ENCODE measurements at places on chromosomes 5 and 9.

DNA sequence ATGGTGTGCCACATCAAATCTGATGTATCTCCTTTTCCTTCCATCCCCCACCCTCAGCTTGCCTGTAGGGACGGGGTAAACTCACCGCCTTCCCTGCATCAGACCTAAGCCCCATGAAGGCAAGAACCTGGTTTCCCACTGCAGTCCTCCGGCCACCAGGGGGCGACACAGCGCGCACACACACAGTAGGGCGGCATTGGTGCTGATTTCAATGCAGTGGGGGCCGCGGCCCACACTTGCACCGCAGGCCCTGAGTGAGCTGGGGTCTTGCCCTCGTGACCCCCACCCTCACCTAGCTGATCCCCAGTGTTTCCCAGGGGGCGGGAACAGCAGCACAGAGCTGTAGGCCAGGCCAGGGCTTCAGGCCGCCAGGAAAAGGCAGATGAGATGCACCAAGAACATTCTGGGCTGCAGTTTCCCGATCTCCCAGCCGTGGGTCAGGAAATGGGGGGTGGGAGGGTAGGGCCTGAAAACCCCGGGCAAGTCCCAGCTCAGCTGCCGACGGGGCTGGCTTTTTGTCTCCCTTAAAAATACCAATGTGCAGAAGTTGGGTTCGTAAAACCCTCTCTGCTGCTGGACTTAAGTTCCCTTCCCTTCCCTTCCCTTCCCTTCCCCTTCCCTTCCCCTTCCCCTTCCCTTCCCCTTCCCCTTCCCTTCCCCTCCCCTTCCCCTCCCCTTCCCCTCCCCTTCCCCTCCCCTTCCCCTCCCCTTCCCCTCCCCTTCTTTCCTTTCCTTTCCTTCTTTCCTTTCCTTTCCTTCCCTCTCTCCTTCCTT lies 19.5 kb downstream of the FAM163B start:
- no peak overlapping the region for H3K27ac ChIP-seq
- no peak overlapping the region for H3K4me3 ChIP-seq
- H3K4me1 ChIP-seq, result no peaks in the 10 kb centered on the region

- H3K36me3 ChIP-seq, result no peaks in the 10 kb centered on the region
- no peak overlapping the region for H3K4me3 ChIP-seq
- no peaks in the 10 kb centered on the region for H3K4me1 ChIP-seq
These were observed 11.4 kb upstream of the LECT2 start for GRCh38 chr5:135966165-135966564.

- no peaks in the 10 kb centered on the region for H3K4me1 ChIP-seq
- no peak for DNase-seq
- no peak overlapping the region for H3K4me3 ChIP-seq
- no peak overlapping the region for H3K27ac ChIP-seq
- no peaks in the 10 kb centered on the region for H3K27me3 ChIP-seq
These were observed 50.6 kb downstream of the LNPEP start for GRCh38 chr5:96986450-96986849.

GRCh38 chr9:131769361-131769760 lies 29.5 kb upstream of the RAPGEF1 start:
- no peak overlapping the region for H3K27ac ChIP-seq
- H3K4me1 ChIP-seq, result no peaks in the 10 kb centered on the region
- H3K4me3 ChIP-seq, result no peak overlapping the region
- H3K36me3 ChIP-seq, result no peaks in the 10 kb centered on the region

GRCh38 chr5:149326611-149327010 lies 18.7 kb upstream of the GRPEL2 start:
- peaks cover 5% of the 10 kb centered on the region for H3K4me1 ChIP-seq
- no peak overlapping the region for H3K27ac ChIP-seq
- DNase-seq, result no peak

DNA sequence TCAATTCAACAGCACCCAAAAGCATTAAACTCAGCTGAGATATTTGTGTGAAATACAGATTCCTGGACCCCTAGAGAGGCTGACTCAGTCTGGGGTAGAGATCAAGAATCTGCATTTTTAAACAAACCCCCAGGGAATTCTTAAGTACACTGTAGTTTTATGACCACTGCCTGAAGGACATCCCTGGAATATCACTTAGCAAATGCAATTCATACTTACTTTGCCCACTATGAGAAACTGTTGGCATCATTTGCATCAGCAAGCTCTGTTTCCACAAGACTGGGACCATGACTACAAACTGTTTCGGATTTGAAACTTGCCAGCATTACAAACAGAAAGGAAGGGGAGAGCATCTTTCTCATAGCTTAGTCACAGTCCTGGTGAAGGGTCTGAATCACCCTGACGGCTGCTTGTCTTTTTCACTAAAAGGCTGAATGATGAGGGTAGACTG lies 63.7 kb downstream of the MLLT3 start:
- H3K36me3 ChIP-seq, result no peaks in the 10 kb centered on the region
- H3K4me1 ChIP-seq, result peaks cover 5% of the 10 kb centered on the region
- H3K27ac ChIP-seq, result peak overlapping the region; percentile 33
- H3K27me3 ChIP-seq, result no peaks in the 10 kb centered on the region
- peak; percentile 8 for DNase-seq
- no peak overlapping the region for H3K4me3 ChIP-seq

DNA sequence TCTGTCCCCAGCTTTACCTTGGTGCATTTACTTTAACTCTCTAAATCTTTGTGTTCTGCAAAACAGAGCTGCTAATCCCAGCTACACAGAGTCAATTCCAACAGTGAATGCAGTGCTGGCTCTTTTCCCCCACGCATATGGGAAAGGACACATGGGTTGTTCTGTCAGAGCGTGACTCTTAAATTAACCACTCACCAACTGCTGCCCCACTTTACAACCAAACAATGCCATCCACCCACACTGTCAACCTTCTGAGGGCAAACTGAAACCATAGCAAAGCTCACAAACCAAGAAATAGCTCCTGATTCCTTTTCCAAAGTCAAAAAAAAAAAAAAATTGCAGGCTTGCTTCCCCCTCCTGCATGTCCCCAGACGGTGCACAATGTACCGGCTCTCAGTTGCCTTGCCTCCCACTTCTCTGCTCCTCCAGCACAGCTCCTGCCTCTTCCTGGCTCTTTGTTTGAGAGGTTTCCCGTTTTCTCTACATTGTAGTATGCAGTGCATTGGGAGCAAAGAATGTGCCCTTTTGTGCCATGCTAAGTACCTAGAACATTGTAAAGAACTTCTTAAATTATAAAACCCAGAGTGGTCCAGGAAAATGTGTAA lies 151.5 kb upstream of the DAPK1 start:
- peaks cover 7% of the 10 kb centered on the region for H3K27me3 ChIP-seq
- no peak overlapping the region for H3K27ac ChIP-seq
- DNase-seq, result no peak
- no peak overlapping the region for H3K4me3 ChIP-seq

DNA sequence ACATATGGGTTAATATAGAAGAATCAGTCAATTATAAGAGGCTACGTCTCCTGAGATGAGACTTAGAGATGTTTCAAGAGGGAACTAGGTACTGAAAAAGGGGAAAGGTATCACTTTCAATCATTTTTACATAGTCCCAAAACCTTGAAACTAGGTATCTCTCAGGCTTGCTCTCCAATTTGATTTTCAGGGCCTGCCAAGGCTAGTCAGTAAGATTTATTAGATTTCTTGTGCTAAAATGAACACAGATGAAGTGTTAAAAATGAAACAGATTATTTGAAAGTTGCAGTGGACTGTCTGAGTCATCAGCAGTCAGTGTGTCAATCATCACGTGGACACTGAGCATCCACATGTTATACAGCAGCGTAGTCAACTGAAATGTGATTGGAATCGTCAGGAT lies 591.1 kb downstream of the DTWD2 start:
- no peaks in the 10 kb centered on the region for H3K36me3 ChIP-seq
- H3K4me1 ChIP-seq, result no peaks in the 10 kb centered on the region
- no peaks in the 10 kb centered on the region for H3K27me3 ChIP-seq
- H3K27ac ChIP-seq, result no peak overlapping the region

GRCh38 chr9:86257391-86257790 lies 2.1 kb downstream of the C9orf153 start:
- no peaks in the 10 kb centered on the region for H3K36me3 ChIP-seq
- no peak for DNase-seq
- H3K4me1 ChIP-seq, result no peaks in the 10 kb centered on the region
- no peaks in the 10 kb centered on the region for H3K27me3 ChIP-seq
- no peak overlapping the region for H3K27ac ChIP-seq

DNA sequence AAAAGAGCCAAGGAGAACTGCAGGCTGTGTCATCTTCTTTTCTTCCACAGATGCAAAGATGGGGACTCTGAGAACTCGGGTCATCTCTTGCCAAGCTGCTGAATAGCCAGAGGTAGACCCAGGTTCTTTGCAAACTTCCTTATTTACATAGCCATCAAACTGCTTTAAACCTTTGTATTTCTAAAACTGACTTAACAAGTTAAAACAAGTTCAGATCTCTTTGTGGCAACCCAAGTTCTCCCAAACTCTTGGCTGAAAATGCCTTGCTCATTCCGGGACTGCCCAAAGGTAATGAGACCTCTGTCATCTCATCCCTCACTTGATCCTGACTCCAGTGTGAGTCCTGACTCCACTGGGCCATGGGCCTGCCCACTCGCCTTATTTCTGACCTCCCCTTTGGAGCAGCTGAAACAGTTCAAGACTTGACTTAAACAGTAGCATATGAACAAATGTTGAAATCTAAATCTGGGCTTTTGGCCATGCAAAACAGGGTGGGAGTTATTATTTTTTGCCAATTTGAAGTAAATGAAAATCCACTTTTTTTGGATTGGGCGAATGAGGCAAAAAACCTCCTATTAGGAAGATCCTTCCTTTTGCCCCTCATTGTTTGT lies 50.6 kb downstream of the FBXL7 start:
- no peaks in the 10 kb centered on the region for H3K36me3 ChIP-seq
- peaks cover 7% of the 10 kb centered on the region for H3K4me1 ChIP-seq
- H3K27ac ChIP-seq, result no peak overlapping the region

Data from adrenal gland (tissue), 19 donors.